ENCODE measurements at places on chromosomes 7 and 10.

DNA sequence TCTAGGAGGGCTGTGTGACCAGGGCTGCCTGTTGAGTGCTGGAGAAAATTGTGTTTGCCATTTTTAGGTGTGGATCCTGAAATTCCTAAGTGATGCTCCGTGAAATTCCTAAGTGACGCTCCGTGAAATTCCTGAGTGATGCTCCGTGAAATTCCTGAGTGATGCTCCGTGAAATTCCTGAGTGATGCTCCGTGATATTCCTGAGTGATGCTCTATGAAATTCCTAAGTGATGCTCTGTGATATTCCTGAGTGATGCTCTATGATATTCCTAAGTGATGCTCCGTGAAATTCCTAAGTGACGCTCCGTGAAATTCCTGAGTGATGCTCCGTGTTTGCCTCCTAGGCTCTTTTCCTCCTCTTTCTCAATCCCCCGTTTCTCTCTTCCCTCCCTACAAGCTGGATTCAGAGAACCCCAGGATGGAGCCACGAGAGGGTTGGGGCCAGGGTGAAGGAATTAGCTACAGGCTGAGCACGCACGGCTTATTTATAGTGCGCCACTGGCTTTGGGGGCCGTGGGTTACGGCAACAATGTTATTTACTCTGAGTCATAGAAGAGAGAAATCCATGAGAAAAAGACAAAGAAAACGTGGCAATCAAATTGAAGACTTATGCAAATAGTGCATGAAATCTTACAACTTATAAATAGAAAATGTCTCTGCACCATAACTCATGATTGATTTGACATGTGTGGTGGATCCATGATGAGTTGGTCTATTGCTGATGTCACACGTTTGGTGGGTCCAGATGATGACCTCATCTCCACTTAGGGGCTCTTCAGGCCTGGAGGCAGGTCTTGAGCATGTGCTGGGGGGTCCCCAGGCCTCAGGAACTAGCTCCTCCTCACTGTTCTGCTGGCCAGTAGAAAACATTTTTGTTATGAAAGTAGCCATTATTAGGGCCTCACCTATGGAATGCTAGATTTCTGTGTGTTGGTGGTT lies 224.6 kb downstream of the WDR37 start:
- no peak for DNase-seq

- DNase-seq, result no peak
Measured at GRCh38 chr10:66277481-66277880, 648.4 kb upstream of the LRRTM3 start.

DNA sequence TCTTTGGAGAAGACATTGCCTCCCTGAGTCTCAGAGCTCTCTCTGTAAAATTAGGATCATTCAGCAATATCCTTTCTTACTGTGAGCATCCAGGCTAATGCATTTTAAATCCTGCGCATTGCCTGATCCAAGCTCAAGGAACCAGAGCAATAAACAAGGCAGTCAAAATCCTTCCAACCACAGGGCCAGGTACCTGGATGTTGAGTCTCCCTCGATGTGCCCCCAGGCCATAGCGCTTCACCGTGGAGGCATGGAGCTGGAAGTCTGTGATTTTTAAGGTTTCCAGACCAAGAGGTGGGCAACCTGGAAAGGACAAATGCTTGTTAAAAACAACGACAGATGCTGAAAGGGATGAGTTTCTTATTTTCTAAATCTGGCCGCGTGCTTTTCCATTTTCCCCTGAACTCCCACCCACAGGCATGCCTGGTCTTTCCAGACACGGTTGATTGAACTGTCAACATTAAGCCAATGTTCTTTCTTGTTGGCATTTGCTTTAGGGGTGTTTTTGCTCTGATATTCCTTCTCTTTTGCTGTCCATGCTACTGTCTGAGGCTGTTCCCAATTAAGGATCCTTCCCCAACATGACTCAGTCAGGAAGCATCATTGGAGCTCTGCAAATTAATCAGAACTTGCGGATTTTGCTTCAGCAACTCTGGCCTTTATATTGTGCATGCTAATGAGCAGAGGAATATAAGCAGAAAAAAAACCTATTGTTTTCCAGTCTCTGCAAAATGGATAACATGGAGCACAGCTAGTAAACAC lies 29.0 kb downstream of the CPXM2 start:
- no peak for DNase-seq

DNA sequence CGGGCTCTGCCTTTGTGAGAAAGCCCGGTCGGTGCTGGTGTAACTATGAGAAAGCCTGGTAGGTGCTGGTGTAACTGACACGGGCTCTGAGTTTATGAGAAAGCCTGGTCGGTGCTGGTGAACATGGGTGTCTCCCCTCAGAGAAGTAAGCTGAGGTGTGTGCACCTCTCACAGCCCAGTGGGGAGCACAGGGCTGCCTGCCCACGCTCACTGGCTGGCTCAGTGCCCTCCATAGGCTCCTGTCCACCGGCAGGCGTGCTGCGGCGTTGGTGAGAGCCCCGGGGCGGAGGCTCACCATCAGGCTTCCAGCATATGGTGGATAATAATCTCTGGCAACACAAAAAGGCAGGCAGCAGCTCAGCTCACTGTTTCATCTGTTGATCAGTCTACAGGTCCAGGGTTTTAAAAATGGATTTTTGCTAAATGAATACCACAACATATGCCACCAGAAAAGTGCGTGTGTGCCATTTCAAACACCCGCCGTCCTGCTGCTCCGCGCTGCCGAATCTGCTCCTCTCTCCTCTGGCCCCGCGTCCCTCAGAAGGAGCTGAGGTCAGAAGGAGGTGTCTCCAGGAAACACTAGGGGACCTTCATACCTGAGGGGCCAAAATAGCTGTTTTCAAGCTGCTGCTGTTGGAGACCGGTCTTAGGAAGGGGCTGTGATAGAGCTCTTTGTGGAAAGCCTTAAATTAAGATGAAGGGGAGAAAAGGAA lies 365.7 kb downstream of the DNAJB6 start:
- DNase-seq, result no peak

DNA sequence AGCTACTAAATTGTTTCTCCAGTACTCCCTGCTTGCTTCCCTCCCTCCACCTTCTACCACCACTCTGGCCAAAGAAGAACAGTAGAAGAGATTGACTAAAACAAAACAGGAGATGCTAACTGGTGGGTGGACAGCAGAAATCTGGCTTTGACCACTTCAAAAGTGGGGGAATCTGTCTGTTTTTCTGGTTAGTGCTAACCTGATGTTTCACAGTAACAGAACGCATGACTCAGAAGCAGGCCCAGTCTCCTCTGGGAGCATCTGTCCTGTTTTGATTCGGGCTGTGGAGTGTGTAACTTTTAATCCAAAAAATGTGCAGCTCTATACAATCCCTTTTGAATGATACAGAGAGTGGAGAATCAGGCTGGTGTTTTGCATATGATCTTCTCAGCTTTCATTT lies 32.7 kb upstream of the ZNF438 start:
- no peak for DNase-seq

GRCh38 chr7:134505856-134506255 lies 21.5 kb upstream of the AKR1B10 start:
- no peak for DNase-seq

DNA sequence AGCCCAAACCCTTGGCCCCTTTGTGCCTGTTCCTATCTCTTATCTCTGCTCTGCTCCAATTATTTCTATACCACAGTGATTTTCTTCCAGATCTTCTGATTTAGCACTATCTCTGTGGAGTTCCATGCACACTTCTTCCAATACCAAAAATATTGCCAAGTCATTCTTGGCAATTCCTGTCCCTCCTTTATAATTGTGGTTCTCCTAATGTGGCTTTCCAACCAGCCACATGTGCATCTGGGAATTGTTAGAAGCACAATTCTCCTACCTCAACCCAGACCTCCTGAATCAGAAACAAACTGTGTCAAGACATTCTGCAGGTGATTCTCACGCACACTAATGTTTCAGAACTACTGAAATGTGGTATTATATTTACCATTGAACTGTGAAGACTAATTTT lies 447.8 kb upstream of the IGFBP3 start:
- DNase-seq, result no peak

GRCh38 chr10:99859585-99859984 lies 77.1 kb downstream of the ABCC2 start:
- no peak for DNase-seq

GRCh38 chr7:50307368-50308032 lies 3.0 kb downstream of the IKZF1 start:
- DNase-seq, result peak; percentile 84

- DNase-seq, result no peak
Measured at GRCh38 chr10:124289851-124290795, 128.6 kb downstream of the OAT start.

- no peak for DNase-seq
Measured at GRCh38 chr7:147052818-147053217, 936.2 kb downstream of the CNTNAP2 start.

GRCh38 chr10:98039690-98040381 lies 9.4 kb upstream of the CRTAC1 start:
- no peak for DNase-seq

- no peak for DNase-seq
Measured at GRCh38 chr7:92293896-92294590, 48.3 kb downstream of the ANKIB1 start.

All from CD4-positive, alpha-beta T cell treated with Interleukin-21 for 1 hour (primary cell).